ENCODE measurements at places on chromosomes 12 and 14.

DNA sequence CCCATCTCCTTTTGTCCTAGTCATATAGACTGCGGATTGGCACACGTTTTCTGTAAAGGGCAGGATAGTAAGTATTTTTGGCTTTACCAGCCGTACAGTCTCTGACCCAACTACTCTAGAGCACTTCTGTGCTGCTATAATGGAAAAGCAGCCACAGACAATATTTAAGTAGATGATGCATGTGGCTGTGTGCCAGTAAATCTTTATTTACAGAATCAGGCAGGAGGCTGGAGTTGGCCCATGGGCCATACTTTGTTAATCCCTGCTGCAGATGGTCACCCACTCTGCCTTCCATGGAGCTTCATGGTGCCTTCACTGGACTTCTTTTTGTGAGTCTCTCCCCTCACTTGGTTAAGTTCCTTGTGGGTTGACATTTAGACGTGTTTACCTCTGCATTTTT is 584.5 kb upstream of the TBX3 start:
- peak; percentile 19 for DNase-seq

- no peak for DNase-seq
Measured at GRCh38 chr12:21614506-21614905, 9.9 kb upstream of the GYS2 start.

DNA sequence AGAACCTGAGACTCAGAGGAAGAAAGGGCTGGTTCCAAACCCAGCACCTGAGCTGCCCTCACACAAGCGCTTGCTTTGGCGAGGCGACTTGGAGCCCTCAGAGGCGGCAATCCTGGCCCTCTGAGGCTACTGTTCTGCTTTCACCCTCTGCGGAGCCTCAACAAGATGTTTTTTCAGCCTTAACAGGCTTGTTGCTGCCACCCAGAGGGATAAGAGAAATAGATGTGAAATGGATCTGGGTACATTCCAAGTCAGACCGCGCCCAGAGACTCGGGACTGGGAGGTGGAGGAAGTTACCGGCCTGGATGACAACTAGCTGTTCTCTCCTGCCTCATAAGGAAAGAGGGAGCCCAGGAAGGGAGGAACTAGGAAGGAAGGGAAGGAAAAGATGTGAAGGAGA is 89.6 kb downstream of the TTC7B start:
- no peak for DNase-seq

DNA sequence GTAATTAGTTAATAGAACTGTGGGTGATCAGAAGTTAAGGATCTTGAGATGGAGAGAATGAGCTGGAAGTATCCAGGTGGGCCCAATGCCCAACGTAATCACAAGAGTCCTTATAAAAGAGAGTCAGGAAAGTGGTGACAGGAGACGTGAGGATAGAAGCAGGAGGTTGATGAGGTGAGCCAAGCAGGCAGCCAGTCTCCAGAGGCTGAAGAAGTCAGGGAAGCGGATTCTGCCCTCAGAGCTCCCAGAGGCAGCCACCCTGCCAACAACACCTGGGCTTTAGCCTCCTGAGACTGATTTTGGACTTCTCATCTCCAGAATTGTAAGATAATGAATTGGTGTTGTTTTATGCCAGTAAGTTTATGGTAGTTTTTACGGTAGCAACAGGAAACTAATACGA is 10.1 kb upstream of the SAV1 start:
- DNase-seq = no peak

DNA sequence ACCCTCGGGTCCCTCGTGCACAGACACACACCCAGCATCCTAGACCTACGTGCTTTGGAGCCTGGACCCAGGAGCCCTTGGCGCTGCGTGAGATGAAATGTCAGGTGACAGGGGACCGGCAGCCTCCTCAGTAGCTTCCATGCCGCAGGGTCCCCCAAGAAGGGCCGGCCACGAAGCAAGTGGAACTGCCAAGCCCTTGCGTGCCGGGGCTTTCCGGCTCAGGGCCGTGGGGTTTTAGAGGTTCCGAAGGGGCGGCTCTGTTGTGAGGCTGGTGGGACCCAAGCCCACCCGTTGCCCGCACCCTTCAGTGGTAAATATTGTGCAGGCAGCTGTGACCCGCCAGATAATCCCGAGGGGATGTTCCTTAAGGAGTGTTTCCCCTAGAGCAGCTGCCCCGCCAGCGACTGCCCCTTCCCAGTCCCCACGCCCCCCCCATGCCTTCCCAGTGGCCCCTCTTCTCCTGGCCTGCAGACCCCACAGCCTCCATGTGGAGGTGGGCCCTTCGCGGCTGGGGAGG is 133.7 kb downstream of the ADGRD1 start:
- no peak for DNase-seq

- DNase-seq = peak; percentile 87
Measured at GRCh38 chr14:22882529-22883172, 371 bp upstream of the REM2 start.

GRCh38 chr12:68648179-68648578 is 37.5 kb downstream of the RAP1B start:
- no peak for DNase-seq

GRCh38 chr14:95727056-95727700 is 13.3 kb upstream of the TCL1A start:
- no peak for DNase-seq

GRCh38 chr12:108333898-108334699 is 5.0 kb downstream of the CMKLR1 start:
- no peak for DNase-seq

DNA sequence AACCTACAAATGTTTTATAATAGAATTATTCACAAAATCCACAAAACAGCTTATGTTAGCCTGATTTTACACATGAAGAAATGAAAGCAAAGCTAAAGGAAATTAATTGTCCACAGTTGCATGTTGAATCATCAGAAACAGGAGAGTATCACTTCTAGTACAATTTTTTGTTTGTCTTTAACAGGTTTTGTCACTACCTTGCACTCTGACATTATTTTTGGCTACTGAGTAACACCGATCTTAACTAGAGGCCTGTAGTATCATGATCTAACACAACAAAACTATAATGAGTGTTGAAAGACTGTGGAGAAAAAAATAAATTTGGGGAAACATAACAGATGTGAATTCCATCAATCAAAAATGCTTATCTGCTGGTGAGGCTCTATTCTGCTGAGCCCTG is 60.1 kb downstream of the TAOK3 start:
- no peak for DNase-seq

- DNase-seq = no peak
Measured at GRCh38 chr12:57164966-57165625, 17.7 kb upstream of the LRP1-AS start.

DNA sequence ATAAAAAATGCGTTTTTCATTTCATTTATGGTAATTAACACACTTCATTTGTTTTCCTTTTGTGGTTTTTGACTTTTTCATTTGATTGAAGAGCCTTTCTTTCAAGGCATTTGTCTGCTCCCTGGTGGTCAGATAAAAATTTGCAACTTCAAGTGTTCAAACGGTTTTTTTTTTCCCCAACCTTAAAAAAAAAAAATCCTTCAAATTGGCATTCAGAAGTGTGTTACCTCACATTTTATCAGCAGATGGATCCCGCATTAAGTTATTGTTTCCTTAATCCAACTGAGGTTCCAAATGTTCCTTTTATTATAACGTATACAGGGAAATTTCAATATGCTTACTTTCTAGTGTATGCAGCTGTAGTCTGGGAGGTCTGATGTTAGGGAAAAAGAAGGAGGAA is 47.2 kb downstream of the MYF5 start:
- DNase-seq = no peak

DNA sequence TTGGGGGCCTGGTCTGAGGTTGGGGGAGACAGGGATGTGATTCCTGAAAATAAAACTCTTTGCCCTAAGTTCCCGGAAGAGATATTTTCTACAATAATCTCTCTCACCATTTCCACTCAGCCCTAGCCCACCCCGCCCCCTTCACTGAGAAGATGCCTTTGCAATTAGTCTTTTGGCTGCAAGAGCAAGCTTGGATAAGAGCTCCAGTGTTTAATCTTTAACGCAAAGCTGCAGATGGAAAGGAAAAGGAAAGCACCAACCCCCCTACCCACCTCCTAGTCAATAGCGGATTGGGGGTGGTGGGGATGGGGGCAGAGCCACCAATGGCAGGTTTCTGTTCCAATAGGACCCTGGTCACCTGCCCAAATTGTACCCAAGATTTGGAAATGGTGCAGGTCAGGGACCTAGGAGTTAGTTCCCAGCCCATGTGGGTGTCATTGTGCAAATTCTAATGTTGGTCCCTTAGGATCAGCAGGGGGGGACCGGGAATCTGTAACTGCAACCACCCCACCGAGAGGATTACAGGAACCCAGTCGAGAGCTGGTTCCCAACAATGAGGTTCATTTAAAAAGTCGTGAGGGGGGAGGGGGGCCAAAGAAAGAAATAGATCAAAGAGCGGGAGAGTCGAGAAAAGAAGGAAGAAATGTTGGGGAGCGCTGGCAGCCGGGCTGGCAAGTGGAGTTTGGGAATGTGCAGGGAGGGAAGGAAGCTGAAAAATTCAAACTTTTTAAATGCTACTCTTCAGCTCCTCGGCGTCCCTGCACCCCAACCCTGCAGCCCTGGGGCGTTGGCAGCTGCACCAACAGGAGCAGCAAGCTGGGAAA is 1.6 kb downstream of the ZFP36L1 start:
- peak; percentile 13 for DNase-seq

DNA sequence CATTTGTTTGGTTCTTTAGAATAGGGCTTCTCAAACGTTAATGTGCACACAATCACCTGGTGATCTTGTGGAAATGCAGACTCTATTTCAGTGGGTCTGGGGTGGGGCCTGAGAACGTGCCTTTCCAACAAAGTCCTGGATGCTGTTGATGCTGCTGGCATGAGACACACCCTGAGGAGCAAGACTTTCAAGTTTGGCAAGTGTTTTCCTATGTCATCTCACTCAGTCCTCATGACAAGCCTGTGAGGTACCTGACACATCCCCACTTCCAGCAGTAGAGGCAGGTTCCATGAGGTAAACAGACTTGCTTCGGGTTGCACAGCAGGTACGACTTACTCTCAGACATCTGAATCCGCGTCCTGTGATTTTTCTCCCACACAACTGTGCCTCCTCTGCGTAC is 147.1 kb downstream of the MYRFL start:
- no peak for DNase-seq

- DNase-seq = no peak
Measured at GRCh38 chr12:4203772-4204376, 69.7 kb upstream of the CCND2 start.

- DNase-seq = no peak
Measured at GRCh38 chr12:724194-724855, 28.1 kb upstream of the WNK1 start.

DNA sequence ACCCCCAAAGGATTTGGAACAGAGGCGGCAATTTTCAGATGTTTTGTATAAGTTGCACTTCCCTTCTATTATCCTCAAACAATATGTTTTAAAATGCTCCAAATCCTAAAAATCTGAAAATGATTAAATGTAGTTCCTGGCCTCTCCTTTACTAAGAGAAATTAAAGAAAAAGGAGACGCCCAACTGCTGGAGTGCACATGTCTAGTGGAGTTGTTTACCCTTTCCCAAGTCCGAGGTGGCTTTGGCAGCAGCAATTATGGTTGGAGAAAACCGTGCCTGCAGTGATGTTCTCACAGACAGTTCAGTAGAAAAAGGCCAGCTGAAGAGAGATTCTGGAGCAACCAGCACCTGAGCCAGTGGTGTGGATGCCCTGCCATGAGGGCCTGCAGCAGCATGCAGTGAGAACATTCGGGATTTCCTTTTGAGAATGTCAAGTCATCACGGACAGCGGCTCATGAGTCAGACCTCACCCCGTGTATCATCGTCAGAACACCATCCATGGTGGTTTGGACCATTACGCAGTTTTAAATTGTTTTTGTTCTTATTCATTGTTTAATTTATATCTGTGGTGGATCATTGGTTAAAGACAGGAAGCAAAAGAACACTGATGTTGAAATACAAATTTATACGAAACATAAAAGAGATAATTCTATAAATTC is 179.0 kb upstream of the KRR1 start:
- no peak for DNase-seq

GRCh38 chr14:89215531-89215930 is 201.5 kb downstream of the FOXN3 start:
- DNase-seq = peak; percentile 54

DNA sequence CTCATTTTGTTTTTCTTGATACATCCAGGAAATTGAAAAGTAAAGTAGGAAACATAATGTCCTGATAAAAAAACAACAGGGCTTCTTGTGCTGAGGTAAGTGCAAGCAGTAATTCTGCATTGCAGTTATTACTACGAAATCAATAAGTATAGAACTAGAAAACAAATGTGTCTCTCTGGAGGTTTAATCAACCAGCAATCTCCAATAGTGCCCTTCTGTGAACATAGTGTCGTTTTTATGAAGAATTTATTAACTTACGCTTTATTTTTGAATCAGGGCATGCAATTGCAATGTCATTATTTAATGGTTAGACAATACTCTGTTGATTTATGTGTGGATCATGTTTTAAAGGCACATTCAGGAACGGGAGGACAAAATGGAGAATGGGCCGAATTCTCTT is 494.1 kb upstream of the NOVA1 start:
- DNase-seq = no peak

DNA sequence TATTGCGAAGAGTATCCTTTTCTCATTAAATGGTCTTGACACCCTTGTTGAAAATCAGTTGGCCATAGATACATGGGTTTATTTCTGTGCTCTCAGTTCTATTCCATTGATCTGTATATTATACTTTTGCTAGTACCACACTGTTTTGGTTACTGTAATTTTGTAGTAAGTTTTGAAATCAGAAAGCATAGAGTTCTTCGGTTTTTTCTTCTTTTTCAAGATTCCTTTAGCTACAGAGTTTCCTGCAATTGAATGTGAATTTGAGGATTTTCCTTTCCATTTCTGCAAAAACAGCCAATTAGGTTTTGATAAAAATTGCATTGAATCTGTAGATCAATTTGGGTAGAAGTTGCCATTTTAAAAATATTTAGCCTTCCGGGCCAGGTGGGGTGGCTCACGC is 60.2 kb downstream of the ARHGAP5 start:
- DNase-seq = no peak

DNA sequence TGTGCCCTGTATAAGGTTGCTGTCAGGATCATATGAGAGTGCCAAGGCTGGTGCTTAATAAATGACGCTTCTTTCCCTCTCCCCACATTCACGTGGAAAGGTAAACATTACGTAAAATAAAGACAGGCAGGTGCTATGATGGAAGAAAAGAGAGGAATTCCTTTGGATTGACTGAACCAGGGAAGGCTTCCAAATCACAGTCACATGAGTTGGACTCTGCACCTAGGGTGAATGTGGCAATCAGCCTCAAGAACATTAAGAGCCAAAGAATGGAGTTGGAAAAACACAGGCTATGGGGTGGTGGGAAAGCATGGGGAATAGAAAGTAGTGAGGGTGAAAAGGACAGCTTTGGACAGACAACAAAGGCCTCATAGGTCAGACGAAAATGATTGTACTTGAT is 473.1 kb downstream of the VRK1 start:
- DNase-seq = no peak

DNA sequence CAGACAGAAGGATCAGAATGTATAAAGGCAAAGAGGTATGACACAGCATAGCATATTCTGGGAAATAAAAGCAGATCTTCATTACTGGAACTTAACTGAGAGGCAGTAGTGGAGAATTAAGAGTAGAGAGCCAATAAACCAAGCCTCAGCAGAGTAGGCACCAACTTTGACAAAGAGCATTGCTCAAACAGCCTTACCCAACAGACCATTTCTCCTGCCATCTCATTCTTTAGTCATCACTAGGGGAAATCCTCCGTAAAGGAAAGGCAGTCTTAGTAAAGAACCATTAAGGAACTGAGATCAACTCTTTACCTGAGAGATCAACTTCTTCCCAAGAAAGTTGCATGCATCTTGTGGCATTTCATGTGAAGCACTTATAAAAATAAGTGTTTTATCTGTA is 36.6 kb downstream of the SENP1 start:
- DNase-seq = no peak

- peak; percentile 67 for DNase-seq
Measured at GRCh38 chr14:99888149-99888548, 94.9 kb downstream of the EML1 start.
